ENCODE measurements at places on chromosomes 16 and 17.
A peak's percentile ranks its signal among the peaks of the same experiment; 100 is the strongest.

DNA sequence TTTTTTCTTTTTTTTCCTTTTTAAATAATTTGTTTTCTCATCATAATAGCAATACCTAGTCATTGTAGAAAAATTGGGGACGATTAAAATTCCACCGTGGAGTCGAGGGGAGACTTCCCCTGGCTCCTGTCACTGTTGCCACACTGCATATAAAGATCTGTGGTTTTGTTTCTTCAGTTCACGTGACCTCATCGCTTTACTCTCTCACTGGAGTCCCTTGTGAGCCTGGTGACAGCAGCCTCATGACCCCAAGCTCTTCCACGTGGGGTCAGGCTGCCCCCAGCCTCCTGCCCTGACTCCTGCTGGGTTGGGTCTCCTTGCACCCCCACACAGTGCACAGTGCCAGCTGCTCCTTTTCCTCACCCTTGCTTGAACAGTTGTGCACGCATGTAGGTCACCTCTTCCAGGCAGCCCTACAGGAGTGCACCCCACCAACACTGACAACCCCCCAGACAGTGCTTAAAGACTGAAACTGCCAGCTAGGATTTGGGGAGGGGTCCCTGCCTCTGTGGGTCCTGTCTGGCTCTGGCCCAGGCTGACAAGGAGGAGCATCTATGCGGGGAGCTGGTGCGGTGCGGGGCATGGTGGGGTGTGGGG lies 7.3 kb upstream of the METRNL start:
- no peak for DNase-seq

- no peak for DNase-seq
Measured at GRCh38 chr17:37770631-37771518, 26.0 kb upstream of the HNF1B start.

- no peak for DNase-seq
Measured at GRCh38 chr16:74771656-74772315, 2.8 kb downstream of the FA2H start.

- DNase-seq = no peak
Measured at GRCh38 chr16:67528870-67529581, 397 bp downstream of the RIPOR1 start.

- DNase-seq = no peak
Measured at GRCh38 chr17:71460943-71461342, 659.9 kb upstream of the SOX9 start.

- DNase-seq = no peak
Measured at GRCh38 chr16:72401084-72401361, 229.1 kb upstream of the PMFBP1 start.

DNA sequence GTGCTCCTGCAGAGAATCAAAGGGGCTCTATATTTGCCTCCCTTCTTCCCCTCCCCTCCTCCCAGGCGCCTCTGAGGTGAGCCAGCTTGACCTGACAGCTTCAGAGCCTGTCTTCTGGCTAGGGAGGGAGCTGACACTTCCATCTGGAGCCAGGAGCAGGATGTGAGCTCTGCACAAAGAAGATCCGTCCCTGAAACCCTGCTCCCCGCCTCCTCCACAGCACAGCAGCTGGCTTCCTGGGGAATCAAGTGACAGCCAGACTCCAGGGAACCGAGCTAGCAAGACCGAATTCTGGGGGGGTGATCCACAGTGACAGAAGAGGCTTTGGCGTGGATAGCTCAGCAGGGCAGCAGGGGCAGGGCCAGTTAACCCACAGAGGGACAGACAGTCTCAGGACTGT lies 37.2 kb downstream of the CCDC182 start:
- peak; percentile 38 for DNase-seq

DNA sequence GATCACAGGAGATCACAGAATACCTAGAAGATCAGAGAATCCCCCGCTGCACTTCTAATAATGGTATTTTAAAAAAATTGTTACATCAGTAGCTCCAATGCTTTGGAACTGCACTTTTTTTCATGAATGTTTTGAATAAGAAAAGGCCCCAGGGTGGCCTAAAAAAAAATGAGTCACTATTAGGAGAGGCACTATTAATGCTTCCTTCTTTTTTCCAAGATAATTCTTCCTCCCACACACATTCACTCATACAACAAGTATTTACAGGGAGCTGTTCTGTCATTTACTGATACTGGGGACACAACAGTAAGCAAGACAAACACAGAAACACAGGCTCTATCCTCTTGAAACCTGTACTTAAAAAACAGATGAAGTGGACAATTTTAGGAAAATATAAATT lies 675 bp upstream of the PDZD9 start:
- DNase-seq = no peak

GRCh38 chr16:81469710-81470535 lies 25.3 kb downstream of the CMIP start:
- no peak for DNase-seq

DNA sequence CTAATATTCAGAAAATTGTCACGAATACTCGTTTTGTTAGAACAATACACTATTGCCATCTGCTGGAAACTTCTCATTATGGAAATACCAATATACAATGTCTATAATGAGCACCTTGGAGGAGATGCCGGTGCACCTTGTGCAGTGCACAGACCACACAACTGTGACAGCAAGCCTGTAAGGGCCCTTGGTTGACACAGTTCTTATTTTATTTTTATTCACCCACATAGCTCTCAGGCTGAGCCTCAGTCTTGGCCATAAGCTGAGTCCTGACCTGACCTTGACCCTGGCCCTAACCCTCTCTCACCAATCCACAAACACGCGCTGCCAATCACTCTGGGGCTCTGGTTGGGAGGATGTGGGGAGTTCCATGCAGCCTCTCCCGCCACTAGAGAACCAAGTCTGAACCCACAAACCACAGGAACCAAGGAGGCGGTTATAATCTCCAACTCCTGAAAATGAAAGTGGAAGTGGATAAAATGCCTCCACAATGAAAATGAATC lies 7.6 kb downstream of the AIPL1 start:
- no peak for DNase-seq

- no peak for DNase-seq
Measured at GRCh38 chr16:80804056-80804525, 307 bp downstream of the CDYL2 start.

GRCh38 chr16:9144106-9144505 lies 52.7 kb downstream of the HAPSTR1 start:
- DNase-seq = no peak
